ENCODE measurements at places on chromosomes 4 and X.

DNA sequence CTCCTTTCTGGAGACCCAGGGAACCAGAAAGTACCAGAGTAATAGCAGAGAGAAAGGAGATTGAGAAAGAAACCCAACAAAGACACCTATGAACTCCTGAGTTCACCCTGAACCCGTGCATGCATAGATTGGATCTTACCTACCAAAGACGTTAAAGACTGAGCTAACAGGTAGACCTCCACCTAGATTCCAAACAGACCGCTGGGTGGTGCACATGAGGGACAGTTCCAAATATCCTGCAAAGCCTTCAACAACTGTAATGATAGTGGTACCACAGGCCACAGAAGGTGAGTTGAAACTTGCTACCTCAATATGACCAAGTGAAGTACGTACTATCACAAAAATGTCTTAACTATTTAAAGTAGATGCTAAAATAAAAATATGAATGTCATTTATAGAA lies 34.0 kb upstream of the NR0B1 start:
- DNase-seq = no peak

DNA sequence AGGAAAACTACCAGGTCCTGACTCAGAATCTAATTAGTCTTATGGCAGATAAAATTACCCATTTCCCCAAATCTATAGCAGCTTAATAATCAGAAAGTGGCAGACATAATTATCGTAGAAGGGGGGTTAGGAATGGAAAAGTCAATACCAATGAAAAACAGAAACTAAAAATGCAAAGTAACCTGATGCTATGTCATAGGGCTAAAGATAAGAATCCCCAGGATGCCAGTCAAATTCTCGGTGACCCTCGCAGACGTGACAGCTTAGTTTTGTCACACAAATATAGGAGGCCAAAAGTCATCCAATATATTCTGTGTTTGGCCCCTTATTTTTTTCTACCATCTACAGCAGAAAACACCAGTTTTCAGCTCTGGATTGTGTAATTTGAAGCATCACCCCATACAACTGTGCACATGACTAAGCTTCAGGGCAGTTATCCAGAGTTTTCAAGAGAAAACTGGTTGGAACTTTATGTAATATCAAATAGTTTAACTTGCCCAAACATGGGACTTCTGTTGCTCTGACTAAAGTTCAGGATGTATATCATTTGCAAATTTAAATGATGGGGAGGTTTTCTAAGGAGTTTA lies 30.9 kb downstream of the RASSF6 start:
- DNase-seq = no peak

DNA sequence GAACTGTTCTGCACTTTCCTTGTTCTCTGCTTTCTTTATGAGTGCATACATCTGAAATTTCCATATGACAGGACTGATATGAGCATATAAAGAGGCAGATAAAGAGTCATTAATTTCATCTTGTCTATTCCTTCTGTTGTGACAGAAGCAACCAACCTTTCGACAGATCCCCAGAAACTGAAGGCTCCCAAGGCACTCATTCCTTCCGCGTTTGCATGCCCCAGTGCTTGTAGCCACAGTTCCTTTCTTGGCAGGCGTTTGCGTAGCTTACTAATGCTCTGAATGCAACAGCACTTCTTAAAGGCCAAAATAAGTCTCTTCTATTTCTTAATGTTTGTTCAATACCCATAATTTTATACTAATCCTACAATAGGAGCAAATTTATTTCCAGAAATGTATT lies 94.0 kb upstream of the TBL1X start:
- DNase-seq = no peak

DNA sequence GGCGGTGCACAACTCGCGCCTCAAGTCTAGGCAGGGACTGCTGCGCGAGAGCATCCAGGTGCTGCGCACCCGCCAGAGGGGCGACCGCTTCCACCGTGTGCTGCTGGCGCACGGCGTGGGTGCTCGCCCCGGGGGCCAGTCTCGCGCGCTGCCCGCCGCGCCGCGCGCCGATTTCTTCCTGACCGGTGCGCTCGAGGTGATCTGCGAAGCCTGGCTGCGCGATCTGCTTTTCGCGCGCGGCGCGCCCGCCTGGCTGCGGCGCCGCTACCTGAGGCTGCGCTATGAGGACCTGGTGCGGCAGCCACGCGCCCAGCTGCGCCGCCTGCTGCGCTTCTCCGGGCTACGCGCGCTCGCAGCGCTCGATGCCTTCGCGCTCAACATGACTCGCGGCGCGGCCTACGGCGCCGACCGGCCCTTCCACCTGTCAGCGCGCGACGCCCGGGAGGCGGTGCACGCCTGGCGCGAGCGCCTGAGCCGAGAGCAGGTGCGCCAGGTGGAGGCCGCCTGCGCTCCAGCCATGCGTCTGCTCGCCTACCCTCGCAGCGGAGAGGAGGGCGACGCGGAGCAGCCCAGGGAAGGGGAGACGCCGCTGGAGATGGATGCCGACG lies 1.3 kb downstream of the CHST7 start:
- no peak for DNase-seq

GRCh38 chr4:86895692-86896488 lies 3.7 kb upstream of the C4orf36 start:
- peak; percentile 54 for DNase-seq

- DNase-seq = no peak
Measured at GRCh38 chr4:182074810-182075209, 168.4 kb upstream of the TENM3 start.

GRCh38 chr4:62028745-62029144 lies 828.6 kb downstream of the ADGRL3 start:
- no peak for DNase-seq

GRCh38 chr4:128782076-128782715 lies 27.3 kb upstream of the JADE1 start:
- no peak for DNase-seq

GRCh38 chr4:10085386-10085785 lies 31.2 kb downstream of the WDR1 start:
- DNase-seq = no peak

- peak; percentile 23 for DNase-seq
Measured at GRCh38 chr4:27048429-27049238, 188.0 kb downstream of the STIM2 start.

GRCh38 chrX:53440621-53441517 lies 6.7 kb upstream of the HSD17B10 start:
- no peak for DNase-seq

DNA sequence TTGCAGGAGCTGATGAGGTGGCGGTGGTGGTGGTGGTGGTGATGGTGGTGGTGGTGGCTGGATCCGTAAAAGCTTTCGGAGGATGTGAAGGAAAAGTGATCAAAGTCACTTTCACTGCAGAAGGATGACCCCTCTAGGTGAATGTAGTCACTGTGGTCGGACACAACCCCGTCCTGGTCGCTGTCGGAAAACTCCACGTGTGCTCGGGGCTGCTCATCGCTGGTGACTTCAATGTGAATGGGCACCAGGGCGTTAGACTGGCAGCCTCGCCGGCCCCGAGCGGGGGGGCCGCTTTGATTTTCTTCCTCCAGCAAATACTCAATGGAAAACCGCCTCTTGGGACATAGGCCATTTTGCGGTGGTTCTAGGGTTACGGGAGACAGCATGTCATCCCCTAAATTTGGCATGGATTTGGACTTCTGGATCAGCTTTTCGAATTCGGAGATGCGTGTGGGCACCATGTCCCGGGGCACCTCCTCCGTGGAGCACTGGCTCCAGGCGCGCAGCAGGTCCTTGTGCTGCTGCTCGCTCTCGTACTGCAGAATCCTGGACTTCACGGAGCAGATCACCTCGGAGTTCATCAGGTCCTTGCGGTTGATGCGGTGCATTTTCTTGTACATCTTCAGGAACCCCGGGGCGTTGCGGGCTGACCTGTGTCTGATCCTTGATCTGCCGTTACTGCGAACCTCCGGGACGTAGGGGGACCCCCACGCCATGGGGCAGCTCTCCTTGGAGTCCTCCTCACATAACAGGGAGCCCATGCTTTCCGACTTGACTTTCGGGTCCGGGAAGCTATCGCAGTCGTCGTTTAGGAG lies 88.3 kb upstream of the PDLIM3 start:
- DNase-seq = no peak

- DNase-seq = no peak
Measured at GRCh38 chr4:96193061-96193460, 353.2 kb downstream of the PDHA2 start.

DNA sequence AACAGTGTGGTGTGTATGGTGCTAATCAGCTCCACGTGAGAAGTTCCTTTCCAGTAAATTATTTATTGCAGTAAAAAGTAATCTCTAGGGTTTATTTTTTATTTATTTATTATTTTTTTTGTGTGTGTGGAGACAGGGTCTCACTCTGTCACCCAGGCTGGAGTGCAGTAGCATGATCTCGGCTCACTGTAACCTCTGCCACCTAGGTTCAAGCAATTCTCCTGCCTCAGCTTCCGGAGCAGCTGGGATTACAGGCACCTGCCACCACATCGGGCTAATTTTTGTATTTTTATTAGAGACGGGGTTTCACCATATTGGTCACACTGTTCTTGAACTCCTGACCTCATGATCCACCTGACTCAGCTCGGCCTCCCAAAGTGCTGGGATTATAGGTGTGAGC lies 606.9 kb downstream of the PCDH7 start:
- no peak for DNase-seq

DNA sequence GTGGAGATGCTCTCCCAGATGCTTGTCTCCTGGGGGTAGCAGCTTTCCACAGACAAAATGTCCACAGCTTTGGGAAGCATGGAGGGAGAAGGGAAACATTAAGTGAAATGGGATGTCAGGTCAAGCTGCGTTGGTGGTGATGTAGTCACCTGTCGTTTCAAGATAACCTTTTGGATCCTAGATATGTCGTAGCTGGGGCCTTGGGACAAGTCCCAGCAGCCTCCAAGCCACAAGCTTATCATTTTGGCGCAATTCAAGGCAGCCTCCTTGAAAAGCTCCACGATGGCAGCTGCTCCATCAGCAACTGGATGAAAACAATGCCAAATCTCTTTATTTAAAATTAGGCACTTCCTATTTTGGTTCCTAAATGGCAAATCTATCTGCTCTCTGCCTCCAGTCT lies 52.0 kb downstream of the RTL9 start:
- no peak for DNase-seq

DNA sequence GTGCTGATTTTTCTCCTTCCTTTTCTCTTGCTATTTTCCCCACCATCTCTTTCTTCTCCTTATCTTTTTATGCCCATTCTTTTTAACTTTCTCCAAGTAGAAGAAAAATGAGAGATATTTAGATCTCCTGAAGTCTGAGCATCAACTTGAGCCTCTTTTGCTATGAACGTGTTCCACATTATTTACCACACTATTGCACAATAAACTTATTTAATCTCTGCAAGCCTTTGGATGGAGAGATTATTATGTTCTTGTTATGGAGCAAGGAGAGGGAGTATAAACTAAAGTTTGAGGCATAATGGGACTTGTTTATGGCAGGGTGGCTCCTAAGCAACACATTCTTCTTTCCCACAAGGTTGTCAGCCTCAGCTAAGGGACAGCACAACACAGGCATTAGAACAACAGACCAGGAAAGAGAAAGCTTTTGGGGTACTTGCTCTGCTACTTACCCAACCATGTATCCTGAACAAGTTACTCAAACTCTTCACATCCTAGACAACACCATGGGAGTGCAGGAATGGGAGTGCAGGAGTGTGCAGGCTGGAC lies 365.5 kb upstream of the BOD1L1 start:
- DNase-seq = no peak

- no peak for DNase-seq
Measured at GRCh38 chrX:110043506-110043905, 40.6 kb downstream of the TMEM164 start.

DNA sequence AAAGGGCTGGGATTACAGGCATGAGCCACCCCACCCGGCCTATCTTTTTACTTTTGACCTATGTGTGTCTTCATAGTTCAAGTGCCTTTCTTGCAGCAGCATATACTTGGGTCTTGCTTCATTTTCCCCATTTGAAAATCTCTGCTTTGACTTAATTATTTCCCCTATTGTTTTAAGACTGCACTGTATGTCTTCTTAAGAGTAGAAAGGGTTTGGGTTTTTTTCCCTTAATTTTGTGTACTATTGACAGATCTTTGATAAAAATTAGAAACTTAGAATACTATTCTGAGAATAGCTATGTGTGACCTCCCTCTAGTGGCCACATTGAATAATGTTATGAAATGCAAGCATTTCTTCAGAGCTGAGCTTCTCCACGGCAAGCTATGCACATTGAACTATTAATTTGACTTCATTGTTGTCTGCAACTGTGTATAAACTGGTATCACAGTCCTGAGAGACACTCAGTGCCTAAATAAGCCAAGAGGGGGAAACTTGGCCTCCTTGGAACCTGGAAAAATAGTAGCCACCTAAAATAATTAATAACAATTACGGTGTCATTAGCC lies 8.7 kb upstream of the SLC25A4 start:
- DNase-seq = no peak

DNA sequence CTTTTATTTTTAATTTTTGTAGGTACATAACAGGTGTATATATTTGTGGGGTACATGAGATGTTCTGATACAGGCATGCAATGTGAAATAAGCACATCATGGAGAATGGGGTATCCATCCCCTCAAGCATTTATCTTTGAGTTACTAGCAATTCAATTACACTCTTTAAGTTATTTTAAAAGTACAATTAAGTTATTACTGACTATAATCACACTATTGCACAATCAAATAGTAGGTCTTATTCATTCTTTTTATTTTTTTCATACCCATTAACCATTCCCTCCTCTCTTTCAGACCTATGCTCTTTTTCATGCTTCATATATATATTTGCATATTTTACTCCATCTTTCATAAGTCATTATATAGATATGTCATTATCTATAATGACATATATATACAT lies 93.3 kb downstream of the MAGEB5 start:
- DNase-seq = no peak

DNA sequence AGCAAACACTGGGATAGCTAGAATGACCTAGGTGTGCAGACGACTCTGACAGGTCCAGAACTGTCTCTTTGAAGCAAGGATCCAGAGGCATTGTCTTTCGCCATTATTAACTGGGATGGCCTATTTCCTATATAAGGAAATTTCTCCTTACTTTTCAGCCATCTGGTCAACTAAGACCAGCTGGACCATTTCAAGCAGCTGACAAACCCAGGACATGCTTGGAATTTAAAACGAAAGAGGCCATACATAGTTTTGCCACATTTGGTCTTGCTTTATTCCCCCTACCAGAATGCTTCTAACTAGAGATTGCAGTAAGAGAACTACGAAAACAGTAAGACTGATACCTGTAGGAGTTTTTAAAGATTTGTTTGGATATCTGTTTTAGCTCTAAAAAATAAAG lies 87.0 kb downstream of the GLRA2 start:
- no peak for DNase-seq

- DNase-seq = no peak
Measured at GRCh38 chr4:38787693-38788092, 4.9 kb upstream of the TLR10 start.

- DNase-seq = no peak
Measured at GRCh38 chrX:135453381-135453780, 31.6 kb downstream of the SMIM10L2A start.

DNA sequence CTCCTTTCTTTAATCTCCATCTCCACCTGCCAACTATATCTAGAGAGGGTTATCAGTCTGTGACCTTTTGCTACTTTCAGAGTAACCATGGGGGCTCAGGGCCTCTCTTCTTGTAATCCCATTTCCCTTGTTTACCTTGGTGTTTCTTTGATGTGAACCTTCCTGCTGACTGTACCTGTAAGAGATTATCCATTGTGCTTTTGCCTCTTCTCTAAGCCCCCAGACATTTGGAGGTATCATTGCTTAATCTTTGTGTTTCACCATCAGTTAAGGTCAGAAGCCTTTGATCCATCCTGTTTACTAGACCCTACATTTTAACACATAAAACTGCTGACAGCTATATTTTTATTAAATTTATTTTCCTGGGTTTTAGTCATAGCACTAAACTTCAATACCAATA lies 111.8 kb upstream of the RAP2C start:
- no peak for DNase-seq

GRCh38 chrX:132749406-132749805 lies 209.0 kb downstream of the HS6ST2 start:
- DNase-seq = no peak
